ENCODE measurements at places on chromosomes 2 and 18.

GRCh38 chr2:71566372-71566771 lies 113.0 kb downstream of the DYSF start:
- DNase-seq: no peak

DNA sequence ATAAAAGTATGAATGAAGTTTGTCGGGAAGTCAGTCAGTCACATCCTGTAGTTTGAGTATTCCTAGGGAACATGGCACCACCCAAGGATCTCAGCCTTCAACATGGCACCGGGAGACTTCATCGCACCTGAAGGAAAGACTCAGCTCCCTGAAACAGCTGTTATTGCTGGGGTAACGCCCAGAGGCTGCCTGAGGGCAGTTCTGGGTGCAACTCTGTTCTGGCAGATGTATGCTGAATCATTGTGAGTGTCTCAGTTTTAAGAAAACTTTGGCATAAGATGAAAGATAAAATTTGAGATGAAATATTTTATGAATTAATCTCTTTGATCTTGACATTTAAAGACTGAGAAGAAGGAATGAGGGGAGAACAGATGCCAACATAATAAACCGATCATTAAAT lies 49.9 kb upstream of the SERPINB2 start:
- DNase-seq: no peak

- DNase-seq: no peak
These were observed 9.5 kb upstream of the RPRM start for GRCh38 chr2:153488072-153488471.

GRCh38 chr2:126616606-126617069 lies 39.3 kb upstream of the GYPC start:
- no peak for DNase-seq

GRCh38 chr18:61292280-61293035 lies 40.8 kb upstream of the CDH20 start:
- no peak for DNase-seq

DNA sequence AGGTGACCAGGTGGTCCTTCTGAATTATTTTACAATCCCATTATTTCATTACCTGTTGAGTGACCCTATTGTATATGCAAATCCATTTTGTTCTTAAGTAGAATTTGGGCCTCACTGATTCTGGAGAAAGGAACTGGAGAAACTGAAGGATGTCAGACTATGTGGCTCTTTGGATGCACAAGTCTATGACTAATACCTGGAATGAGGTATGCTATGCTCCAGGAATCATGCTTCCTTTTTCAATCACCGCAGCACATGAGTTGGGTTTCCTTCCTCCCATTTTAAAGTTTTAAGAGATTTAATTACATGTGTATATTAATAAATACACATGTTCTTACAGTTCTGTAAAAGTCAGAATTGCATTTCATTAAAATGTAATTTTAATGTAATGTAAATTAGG lies 253.9 kb upstream of the VWC2L start:
- peak; percentile 39 for DNase-seq

- DNase-seq: no peak
These were observed 1129.9 kb upstream of the GYPC start for GRCh38 chr2:125526093-125526492.

DNA sequence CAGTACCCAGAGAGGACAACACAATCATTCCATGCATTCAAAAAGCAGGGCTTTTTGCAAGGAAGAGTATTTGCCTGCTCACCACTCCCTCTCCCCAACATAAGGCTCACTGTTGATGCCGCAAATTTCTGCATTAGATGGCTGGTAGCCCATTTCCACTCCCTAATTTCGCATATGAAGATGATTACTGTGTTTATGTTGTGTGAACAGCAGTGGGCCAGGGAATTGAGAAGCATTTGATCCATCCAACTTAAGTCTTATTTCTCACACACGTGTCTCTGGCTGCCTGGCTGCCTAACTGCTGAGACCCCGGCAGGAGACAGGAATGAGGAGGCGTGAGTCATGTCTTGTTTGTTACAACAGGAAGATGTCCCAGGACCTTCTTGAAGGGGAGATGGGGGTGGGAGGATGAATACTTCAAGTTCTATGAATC lies 294.1 kb downstream of the ALK start:
- peak; percentile 10 for DNase-seq

DNA sequence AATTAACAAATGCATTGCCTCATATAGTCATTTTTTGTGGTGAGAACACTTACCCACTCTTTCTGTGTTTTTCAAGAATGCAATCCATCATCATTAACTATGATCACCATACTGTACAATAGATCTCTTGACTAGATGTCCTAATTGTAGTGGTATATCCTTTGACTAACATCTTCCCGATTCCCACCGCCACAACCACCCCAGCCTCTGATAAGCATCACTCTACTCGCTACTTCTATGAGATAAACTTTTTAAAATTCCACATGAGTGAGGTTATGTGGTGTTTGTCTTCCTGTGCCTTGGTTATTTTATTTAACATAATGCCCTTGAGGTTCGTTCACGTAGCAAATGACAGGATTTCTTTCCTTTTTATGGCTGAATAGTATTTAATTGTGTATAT lies 6.6 kb downstream of the VWA3B start:
- no peak for DNase-seq

- no peak for DNase-seq
These were observed 279.5 kb downstream of the NDUFA10 start for GRCh38 chr2:239745386-239746227.

GRCh38 chr2:213246497-213247281 lies 37.6 kb upstream of the SPAG16 start:
- DNase-seq: peak; percentile 11

DNA sequence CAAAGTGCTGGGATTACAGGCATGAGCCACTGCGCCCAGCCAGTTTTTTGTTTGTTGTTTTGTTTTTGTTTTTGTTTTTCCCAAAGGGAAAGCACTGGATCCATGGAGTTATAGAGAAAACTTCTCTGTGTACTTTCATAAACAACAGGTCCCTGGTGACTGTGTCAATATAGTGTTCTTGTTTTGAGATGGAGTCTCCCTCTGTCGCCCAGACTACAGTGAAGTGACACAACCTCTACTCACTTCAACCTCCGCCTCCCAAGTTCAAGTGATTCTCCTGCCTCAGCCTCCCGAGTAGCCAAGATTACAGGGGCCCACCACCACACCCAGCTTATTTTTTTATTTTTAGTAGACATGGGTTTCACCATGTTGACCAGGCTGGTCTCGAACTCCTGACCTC lies 16.5 kb downstream of the USP34 start:
- DNase-seq: no peak

GRCh38 chr18:70380915-70381896 lies 92.4 kb downstream of the SOCS6 start:
- no peak for DNase-seq

DNA sequence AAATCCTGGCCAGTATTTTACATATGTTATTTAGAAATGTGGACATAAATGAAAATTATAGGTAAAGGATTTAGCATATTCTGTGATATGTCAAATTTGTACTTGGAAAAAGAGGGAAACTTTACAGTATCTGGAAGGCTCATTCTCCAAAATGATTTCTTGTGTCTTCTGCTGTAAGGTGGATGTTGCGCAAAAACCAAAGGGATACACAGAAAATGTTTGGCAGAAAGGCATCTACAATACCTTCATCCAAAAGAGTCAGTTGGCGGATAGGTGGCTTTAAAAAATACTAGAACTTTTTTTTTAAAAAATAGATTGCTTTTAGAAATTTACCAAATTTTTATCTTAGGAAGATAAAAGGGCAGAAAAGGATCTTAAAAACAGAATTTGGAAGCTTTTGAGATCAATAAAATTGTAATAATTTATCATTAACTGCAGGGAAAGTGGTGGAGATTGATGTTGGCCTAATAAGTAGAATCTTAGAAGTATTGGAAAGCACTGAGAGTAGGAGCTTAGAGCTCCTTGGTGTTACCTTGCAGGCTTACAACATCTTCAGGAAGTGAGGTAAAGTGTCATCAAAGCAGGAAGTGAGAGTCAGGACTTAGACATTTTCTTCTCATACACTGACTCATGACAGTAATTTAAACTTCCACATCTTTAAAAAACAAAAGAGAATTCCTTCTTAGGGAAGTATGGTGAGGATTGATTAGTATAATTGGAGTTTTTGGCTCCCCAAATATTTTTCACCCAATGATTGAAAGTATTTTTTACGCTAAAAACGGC lies 2.1 kb downstream of the NABP1 start:
- DNase-seq: peak; percentile 88

- DNase-seq: no peak
These were observed 30.0 kb downstream of the HTR2B start for GRCh38 chr2:231094736-231095346.

DNA sequence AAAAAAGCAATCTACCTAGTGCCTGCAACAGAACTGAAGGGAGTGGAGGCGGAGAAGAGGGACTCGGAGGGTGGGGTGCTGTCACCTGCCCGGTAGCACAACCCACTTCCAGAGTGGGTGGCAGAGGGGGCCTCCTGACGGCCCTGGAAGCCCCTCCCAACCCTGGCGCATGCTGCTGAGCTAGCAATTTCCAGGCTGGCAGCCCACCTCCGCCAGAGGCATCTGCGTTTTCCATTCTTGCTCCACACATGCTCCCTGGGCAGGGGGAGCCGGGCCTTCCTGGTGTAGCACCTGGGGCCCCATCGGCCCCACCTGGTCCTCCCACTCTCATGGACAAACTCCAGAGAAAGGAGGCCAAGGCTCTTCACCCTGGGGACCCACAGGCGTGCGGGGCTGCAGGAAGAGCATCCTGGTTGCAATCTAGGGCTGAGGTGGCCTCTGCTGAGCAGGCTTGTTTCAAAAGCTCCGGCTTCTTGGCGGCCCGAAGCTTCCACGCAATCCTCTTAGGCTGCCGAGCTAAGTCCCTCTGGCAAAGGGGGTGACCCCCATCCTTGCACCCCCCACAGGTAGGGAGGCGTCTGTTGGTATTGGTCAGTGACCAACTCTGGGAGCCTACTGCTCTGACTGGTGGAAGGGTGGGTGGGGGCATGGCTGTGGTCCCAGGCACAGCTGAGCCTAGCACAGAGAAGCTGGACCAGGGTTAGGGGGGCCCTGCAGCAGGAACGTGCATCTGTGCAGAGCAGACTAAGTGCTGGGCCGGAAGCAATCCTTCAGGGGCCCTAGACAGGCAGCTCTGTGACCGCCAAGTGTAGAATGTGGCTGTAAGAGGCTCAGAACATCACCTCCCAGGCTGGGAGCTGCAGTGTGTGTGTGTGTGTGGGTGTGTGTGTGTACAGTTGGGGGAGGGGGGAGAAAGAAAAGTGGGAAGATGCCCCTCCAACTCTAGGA lies 2.6 kb downstream of the HS6ST1 start:
- no peak for DNase-seq

DNA sequence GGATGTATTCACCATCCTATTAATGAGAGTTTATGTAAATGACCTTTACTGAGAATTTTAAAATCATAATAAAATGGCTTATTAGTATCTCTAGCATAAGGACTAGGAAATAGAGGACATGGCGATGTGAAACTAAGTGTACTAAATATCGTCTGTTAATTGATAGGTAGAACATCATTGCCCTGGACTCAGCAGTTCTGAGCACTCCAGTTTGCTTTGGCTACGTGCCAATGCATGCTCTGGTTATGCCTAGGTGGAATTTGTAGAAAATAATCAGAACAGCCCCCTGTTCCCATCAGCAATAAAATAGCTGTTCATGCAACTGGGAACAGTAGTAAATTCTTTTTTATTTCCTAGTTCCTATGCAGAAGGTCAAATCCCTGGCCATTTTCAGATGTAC lies 247.8 kb downstream of the DOK6 start:
- no peak for DNase-seq

DNA sequence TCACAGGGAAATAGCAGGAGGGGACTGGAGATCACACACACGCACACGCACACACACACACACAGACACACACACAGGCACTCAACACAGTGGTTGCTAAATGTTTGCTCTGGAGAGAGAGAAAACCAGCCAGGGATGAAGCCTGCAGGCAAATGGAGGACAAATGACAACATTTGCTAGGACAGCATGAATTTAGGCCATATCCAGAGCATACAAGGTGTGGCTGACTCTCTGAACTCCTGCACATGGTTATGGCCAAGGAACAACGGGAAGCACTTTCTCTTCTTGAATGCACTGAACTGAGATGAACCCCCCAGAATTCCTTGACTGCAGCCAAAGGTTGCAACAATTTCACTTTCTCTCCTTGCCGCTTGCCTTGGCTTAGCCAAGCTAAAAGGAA lies 230.0 kb upstream of the RASGRP3 start:
- no peak for DNase-seq

- no peak for DNase-seq
These were observed 29.0 kb downstream of the SERPINB5 start for GRCh38 chr18:63505566-63506335.

- no peak for DNase-seq
These were observed 92.6 kb downstream of the CMPK2 start for GRCh38 chr2:6773007-6773693.

- no peak for DNase-seq
These were observed 291.4 kb downstream of the THSD7B start for GRCh38 chr2:137056704-137057103.
